Amygdala (tissue), 56 donors: ENCODE measurements at places on chromosomes 5 and 9.

- DNase-seq: no peak
Measured at GRCh38 chr9:126435626-126436025, 109.0 kb downstream of the MVB12B start.

DNA sequence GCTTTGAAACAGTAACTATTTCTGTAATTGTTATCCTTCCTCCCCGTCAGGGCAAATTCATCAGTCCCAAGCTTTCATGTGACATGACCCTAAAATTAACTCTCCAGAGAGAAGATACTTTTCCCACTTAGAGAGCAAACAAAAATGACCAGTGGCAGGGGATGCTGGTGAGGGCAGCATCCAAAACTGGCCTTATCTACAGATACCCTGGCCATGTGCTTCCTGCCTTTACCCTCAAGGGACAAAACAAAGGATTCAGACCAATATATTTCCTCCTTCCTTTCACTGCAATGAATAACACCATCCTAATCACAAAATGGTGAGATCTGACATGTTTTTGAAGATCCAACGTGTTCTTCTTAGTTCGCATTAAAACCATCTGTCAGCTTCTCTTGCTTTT lies 267.2 kb downstream of the MAN2A1 start:
- DNase-seq: no peak

DNA sequence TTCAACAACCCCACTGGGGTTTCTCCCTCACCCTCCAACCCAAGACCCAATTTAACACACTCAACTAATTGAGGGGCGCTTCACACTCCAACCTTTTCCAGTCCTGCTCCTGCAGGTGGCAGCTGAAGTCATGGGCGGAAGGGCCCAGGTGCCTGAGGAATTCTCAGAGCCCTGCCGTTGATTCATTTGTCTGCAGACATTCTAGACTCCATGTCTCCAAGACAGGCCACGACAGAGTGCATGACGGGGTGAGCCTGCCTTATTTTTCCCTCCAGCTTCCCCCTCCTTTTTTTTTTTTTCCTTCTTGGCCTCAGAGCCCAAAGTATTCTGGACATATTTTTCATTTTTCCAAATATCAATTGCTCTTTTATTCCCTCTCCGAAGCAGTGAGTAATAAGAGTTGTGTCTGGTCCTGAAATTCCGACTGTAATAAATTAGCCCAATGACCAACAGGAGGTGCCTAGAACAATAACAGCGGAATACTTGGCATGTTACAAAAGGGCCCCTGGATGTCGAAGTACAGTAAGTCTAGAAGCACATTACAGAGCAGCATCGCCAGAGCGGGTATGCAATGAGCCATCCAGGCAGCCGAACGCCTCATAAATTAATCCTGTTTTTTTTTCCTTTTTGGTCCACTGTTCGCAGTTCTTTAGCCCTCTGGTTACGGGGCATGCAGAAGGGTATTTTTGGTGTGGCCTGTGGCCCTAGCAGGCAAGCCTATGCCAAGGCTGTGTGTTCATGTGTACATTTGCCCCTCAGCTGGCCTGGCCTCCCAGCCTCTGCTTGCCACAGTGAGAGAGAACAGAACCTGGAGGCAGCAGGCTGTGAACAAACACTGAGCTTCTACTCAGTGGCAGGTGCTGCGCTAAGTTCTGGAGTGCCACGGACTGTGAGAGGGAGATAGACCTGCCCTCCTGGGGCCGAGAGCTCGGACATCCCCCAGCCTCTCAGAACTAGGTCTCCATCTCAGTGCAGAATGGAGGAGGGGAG lies 8.6 kb upstream of the SMIM23 start:
- no peak for DNase-seq

DNA sequence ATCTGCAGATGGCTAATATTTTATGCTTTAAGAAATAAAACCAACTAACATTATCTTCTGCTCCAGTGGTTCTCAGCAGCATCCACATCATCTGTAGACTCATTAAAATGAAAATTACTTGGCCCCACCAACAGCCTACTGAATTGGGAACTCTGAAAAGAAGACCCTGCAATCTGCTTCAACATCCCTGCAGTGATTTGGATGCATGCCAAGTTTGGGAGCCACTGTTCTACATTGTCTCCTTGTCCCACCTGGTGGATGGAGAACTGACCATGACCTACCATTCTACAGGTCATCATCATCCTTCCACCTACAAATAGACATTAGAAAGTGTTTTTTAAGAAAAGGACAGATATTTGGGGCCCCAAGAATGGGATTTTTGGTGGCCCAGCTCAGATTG lies 71.1 kb downstream of the ACER2 start:
- DNase-seq: no peak

DNA sequence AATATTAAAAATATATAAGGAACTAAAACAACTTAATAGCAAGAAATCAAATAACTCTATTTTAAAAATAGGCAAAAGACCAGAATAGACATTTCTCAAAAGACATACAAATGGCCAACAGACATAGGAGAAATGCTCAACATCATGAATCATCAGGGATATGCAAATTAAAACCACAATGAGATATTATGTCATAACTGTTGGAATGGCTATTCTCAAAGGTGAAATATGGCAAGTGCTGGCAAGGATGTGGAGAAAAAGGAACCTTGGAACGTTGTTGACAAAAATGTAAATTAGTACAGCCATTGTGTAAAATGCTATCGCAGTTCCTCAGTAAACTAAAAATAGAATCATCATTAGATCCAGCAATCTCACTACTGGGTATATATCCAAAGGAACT lies 468.5 kb downstream of the NFIB start:
- DNase-seq: no peak

DNA sequence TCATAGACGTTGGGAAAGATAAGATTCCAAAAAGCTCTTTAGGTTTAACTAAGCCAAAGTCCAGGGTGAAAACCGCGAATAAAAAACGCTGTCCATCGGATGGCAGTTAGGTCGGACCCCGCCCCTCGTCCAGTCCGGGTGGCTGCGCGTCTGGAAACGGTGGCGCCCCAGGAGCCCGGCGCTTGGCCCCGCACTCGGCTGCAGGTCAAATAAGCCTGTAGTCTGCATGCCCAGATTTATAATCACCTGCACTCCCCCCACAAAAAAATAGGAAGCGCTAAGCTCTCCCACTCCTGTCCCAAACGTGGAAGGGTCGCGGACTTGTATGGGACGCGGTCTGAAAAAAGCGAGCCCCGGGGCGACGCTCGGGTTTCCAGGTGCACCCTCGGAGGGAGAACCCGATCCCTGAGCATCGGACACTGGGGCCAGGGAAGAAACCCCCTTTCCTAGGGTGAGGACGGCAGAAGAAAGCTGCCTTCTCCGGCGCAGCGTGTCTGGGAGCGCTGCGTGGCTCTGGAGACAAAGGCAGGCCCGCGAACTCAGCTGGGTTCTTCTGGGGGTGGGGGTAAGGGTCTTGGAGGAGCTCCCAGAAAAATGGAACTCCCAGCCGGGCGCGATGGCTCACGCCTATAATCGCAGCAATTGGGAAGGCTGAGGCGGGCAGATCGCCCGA lies 923 bp upstream of the ZBTB5 start:
- peak; percentile 41 for DNase-seq

DNA sequence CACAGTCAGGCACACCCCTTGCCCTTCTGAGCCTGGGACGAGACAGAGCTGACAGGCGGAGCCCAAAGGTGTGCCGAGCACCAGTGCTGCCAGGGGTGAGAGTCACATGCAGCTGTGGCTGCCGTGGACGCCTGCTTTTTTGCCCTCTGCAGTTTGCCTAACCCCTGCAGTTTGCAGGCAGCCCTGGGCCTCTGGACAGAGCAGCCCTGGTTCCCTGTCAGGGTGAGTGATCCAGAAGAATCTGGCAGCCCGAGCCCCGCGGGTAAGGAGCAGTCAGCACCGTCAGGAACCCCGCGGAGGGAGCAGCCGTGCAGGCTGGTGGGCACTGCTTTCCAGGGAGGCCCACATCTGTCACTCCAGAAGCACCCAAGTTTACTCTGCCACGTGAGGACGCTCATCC lies 30.3 kb downstream of the CEP72 start:
- DNase-seq: no peak

DNA sequence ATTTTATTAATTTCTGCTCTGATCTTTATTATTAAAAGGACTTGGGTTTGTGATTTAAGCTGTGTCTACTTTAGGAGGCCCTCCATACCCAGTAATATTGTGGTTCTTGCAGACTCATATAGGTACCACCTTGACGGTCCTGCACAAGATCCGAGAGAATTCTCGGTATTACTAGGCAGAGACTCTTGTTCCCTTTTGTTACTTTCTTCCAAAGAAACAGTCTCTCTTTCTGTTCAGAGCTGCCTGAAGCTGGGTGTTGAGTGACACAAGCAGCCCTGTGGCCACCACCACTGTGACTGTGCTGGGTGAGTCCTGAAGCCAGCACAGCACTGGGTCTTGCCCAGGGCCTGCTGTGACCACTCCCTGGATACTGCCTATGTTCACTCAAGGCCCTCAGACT lies 666.6 kb downstream of the SEMA5A start:
- no peak for DNase-seq

GRCh38 chr9:19424176-19424779 lies 15.5 kb downstream of the ACER2 start:
- no peak for DNase-seq

DNA sequence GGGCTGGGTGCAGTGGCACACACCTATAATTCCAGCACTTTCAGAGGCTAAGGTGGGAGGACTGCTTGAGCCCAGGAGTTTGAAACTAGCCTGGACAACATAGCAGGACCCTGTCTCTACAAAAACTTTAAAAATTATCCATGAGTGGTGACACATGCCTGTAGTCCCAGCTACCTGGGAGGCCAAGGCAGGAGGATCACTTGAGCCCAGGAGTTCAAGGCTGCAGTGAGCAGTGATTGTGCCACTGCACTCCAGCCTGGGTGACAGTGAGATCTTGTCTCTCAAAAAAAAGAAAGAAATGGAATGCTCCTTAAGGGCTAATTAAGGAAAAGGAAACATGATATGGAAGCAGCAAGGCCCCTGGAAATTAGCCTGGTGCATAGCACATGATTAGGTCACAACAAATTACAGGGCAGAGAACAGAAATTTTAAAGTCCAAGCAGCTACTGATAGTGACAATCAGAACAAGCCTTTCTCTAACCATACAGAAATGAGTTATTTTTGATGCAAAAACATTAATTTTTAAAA lies 19.5 kb downstream of the ANKH start:
- no peak for DNase-seq

DNA sequence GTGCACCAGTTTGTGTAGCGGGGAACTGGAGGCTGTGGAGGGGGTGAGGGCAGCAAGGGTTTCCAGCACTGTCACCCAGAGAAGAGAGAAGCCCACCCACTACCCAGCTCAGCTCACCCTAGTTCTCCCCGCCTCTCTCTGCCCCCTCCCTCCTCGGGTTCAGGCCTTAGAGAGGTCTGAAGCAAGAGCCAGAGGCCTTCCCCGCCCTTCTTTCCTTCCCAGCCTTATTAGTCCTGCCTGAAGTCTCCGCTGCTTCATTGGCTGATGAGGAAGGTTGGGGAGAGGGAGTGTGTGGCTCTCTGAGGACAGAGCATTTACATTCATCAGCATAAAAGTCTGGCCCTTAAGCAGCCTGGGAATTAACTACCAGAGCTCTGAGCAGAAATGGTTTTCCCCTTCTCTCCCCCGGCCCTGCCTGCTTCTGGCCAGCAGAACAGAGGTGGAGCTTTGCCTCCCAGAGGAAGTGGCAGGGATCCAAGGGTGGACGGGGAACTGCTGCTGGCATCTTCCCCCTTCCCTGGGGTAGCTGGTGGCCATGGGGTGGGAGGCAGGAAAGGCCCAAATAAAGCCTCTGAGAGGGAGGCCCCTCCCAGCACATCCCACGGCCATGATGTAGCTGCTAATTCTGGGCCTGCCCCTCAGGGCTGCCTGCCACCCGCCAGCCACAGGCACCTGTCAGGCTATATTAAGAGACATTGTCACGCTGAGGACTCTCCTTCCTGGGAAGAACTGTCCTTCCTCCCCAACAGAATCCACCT lies 4.1 kb downstream of the DNAJB5 start:
- peak; percentile 57 for DNase-seq

GRCh38 chr9:69122549-69123141 lies 51.4 kb upstream of the TJP2 start:
- no peak for DNase-seq

DNA sequence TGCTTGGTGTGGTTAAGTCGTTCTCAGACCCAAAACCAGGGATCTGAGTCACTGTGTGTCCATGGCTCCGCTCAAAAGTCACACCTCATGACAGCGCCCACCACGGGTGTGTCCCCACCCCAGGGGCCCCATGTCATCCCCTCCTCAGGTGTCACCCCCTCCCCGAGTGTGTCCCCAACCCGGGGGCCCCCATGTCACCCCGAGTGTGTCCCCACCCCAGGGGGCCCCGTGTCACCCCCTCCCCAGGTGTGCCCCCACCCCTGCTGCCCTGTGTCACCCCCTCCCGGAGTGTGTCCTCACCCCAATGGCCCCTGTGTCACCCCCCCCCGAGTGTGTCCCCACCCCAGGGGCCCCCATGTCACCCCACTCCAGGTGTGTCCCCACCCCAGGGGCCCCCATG lies 5.1 kb downstream of the LRRC14B start:
- DNase-seq: no peak
